ENCODE measurements at places on chromosomes 2 and 18.

DNA sequence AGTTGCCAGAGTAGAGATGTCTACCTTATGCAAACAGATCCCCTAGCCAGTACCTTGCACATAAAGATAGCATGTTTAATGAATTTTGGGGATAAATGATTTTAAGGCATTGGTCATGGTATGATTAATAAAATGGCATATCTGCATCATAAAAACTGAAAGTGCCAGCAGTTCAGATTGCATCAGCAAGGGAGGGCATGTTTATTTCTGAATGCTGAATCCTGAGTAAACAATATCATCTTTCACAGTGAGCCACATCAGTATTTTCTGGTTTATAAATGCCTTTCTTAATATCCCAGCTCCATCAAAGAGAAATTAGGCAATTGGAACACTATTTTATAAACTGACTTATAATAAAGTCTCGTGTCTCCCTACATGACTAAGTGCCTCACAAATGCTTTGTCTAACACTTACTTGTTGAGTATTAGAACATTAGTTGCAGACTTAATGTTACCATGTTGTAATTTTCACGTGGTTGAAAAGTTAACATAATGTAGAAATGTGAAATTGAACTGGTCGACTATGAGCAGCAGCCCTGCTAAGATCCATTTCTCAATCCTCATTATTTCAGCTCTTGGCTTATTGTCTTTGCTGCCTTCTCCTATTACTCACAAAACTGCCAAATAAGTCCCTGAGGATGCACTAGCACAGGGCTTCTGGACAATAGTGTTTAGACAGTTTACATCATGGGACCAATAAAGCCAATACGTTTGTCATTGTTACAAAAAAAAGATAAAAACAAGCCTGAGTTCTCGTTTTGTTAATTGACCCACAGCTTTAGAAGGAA, 48.0 kb downstream of the LANCL1 start:
- DNase-seq: peak; percentile 68

- DNase-seq: peak; percentile 45
These were observed 85.3 kb downstream of the CDC42EP3 start for GRCh38 chr2:37585982-37586621.

DNA sequence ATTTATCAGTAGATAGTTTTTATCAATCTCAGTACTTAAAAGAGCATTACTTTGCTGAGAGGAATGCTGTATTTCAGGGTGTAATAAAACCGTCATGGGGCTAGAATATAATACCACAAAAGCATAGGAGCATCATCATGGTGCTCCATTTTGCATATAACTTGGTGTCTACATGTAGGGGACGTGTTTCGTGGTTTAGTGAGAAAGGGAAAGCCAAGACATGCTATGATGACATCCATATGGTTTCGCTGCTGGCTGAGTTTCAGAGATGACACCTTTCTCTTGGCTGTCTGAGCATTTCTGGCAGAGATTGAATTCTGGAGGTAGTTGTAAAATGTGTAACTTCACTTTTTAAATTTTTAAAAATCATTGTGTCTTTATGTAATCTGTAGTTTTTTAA, 32.4 kb downstream of the WDR43 start:
- no peak for DNase-seq

DNA sequence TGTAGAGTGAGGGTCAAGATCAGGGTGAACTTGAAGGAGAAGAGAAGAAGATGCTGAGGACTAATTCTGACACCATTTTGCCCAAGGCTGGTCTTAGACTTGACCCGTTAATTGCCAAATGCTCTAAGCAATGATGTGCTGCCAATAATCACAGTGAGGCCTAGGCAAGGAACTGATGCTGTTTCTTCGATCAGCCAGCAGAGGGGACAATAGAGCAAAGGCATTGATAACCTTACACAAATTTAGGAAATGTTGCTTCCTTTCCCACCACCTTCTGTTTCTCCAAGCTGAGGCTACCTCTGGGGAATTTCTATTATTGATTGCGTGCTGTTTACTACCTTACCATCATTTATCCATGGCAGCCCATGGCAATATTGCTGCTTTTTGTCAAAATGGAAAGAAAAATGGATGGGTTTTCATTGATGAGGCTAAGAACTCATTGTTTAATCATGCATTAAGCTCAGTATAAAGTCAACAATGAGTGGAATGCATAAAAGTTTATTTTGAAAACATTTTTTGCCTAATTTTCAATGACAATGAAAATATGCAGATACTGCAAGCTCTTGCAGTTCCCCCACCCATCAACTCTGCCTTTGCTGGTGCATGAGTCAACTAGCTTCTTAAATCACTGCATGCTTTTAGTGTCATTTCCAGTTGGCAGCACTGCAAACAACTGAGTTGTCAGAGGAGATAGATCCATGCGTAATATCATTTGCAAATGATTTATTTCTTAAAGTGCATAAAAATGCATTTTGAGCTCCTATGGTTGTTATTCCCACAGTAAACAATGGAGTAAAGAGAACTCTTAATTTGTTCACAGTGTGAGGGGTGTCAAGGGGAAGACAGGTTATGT, 116.4 kb upstream of the NYAP2 start:
- DNase-seq: no peak

- no peak for DNase-seq
These were observed 19.2 kb upstream of the SIGLEC15 start for GRCh38 chr18:45806226-45806625.

DNA sequence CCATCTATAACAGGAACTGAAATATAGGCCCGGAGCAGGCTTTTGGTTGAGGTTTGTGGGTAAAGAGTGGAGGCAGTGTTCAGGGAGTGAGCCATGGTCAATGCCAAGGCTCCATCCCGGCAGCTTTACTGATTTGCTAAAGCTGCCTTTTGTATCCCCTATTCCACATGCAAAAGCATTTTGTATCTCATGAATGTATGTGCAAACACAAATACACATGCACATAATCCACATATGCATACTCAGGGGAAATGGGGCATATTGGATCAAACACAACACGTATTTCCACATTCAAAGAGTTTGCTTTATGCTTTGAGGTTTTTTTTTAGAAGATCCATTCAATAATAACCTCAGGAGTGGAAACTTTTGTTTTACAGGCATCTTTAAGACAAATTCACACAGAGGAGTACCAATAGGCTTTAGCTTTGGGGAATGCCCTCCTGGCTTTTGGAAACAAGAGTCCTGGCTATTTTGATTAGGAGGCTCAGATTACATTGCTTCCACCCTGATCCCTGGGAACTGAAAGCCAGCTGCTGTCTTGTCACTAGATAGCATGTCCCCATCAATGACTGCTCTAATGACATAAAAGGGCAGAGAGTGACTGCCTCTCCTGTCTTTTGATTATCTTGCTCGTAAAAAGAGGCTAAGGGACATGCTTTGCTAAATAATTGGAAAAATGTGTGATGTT, 263.2 kb downstream of the EN1 start:
- no peak for DNase-seq

DNA sequence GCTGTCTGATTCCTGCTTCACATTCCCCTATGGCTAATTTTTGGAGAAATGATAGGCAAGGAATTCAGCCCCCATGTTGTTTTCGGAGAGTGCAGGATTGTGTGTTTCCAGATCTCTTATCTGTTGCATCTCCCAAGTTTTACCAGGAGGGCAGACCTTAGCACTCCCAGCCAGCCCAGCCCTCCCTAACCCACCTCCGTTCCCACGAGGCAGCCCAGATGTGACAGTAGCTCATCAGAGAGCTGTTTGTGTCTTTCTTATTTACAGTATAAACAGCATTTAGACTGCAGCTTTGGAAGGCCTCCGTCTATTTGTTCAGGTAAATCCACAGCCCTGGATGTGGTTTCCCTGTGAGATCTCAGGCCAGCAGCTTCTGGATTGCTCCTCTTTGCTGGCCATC, 91.6 kb downstream of the THNSL2 start:
- no peak for DNase-seq

DNA sequence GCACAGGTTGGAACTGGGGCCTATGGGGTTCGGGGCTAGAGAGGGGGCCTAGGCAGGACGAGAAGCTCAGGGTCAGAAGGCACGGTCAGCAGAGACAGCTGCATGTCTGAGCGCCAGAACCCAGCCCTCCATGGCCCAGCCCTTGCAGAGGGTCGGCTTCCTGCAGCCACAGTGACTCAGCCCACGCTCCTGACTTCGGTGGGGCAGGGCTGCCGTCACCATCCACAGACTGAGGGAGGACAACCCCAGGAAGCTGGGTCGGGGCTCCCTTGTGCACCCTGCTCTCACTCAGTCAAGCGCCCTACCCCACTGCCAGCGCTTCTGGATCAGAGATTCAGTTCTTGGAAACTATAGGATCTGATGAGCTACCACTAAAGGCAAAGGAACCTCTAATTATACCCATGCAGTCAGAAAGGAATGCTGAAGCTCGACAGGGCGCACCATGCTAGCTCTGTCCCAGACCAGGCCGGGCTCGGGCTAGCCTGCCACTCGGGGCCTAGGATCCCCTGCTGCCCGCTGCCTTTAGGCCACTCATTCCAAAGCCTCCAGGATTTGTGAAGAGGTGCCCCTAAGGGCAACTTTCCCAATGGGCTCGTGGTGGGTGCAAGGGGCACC, 3.0 kb downstream of the ACTR1B start:
- DNase-seq: no peak

DNA sequence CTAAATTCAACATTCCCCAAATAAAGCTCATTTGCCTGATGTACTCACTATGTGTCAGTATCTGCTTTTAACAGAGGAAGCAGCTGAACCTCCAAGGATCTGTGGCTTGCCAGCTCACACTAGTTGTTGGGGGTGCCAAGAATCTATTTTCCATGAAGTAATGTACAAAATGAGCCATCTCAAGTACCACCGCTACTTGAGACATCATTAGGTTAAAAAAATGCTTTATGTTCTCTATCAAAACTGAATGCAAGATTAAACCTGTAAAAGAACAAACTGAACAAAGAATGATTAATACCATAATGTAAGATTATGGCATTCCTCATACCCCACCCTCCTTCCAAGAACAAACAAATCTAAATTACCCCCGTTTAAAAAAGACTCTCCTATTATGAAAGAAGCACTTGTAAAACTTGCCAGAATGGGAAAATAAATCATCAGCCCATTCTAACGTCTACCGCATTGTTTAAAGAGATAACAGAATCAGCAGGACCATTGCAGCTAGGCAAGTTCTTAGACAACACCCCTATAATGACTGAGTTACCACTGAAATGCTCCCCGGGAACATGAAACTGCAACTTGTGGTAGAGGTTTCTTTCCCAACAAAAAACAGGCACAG, 471.6 kb downstream of the DLGAP1 start:
- no peak for DNase-seq

- DNase-seq: no peak
These were observed 299.1 kb downstream of the SETBP1 start for GRCh38 chr18:44979748-44980147.

GRCh38 chr2:36329746-36330472, 25.7 kb upstream of the CRIM1 start:
- no peak for DNase-seq

DNA sequence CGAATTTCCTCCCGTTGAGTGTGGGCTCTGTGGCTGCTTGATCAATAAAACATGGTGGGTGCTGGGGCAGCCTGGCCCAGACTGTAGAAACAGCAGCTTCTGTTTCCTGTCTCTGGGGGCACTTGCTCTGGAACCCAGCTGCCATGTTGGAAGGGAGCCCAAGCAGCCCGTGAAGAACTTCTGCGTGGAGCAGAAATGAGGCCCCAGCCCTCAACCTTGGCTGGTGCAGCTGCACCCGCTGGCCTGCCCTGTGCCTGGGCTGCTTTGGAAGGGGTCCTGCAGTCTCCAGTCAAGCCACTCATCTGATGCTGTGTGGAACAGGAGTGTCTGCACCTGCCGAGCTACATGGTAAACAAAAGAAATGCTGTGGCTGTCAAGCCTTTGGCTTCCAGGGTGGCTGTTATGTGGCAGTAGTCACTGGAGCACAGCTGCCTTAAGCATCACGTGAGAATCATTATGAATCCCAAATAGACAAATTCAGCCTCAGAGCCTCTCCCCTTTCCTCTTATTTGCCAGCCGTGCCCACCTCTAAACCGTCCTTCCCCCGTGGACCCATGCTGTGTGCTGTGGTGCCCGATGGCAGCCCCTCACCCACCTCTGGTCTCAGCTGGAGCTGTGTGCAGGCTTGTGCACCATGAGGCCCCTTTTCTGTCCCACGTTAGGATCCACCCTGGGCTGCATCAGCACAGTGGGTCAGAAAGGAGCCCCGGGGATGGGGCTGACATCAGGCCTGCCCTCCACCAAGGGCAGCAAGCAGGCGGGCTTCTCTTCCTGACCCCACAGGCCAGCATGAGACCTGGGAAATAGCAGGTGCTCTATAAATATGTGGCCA, 134.0 kb upstream of the HDAC4 start:
- DNase-seq: no peak

Measured in muscle of arm (tissue), 14 donors.